Osteoblast (primary cell): ENCODE measurements at places on chromosomes 1 and 21. TPM values are rescaled to one million over a fixed set of nuclear protein-coding genes. Genes with fewer than 3 reads are reported as not detected.

DNA sequence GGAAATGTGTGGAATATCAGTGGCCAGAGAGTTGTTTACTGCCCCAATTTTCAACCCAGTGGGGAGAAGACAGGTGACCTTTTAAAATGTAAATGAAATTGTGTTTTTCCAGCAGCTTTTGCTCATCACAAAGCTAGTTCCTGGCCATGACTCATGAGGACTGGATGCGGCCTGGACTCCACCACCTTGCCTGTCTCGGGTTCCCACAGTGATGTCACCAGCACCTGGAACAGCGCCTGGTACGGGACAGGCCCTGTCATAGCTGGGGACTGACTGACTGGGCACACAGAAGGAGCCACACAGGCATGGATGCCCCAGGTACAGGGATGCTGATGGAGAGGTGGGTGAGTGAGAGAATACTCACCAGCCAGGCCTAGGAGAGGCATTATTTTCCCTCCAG is 277.1 kb downstream of the AJAP1 start:
- no peak overlapping the region for H3K27ac ChIP-seq
- no peak for DNase-seq
- H3K27me3 ChIP-seq = no peaks in the 10 kb centered on the region
- H3K36me3 ChIP-seq = no peaks in the 10 kb centered on the region

DNA sequence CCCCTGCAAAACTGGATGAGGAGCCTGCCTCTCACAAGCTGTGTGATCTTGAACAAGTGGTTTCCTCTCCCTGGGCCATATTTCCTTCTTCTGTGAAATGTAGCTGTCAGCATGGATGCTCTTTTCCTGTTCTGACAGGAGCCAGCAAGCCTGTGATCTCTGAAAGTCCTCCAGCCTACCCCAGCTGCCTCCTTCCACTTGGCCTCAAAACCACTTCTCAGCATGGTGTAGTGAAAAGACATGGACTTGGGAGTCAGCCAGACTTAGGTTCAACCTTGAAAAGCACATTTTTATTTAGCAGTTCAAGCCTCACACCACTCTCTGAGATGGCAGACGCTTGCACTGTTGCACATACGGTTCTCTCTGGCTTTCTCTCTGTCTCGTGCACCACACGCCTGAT is 292.9 kb upstream of the DUSP10 start:
- H3K4me3 ChIP-seq = no peak overlapping the region
- no peak overlapping the region for H3K27ac ChIP-seq

GRCh38 chr1:21749859-21750468 is 33.0 kb downstream of the USP48 start:
- no peaks in the 10 kb centered on the region for H3K4me1 ChIP-seq
- no peak overlapping the region for H3K4me3 ChIP-seq
- DNase-seq = no peak
- no peak overlapping the region for H3K27ac ChIP-seq
- no peaks in the 10 kb centered on the region for H3K27me3 ChIP-seq

- H3K4me1 ChIP-seq = no peaks in the 10 kb centered on the region
- H3K36me3 ChIP-seq = no peaks in the 10 kb centered on the region
- DNase-seq = no peak
- no peak overlapping the region for H3K27ac ChIP-seq
- H3K27me3 ChIP-seq = peaks cover 36% of the 10 kb centered on the region
These were observed 6.0 kb downstream of the VANGL2 start for GRCh38 chr1:160406131-160406968.

DNA sequence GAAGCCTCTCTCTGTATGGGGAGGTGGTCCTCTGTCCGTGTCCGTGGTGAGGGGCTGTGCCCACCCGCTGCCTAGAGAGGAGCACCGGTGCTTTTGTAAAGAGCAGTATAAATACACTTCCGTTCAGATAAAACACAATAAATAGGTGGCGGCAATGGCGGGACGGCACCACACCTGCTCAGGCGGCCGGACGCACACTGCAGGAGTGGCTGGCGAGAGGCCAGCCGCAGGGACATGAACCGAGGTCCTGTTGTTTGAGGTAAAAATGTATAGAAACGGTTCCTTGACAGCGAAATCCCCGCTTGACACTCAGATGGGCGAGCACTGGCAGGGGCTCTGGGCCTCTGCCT is 40.8 kb downstream of the KRTAP10-1 start:
- peaks cover 12% of the 10 kb centered on the region for H3K27me3 ChIP-seq
- H3K4me3 ChIP-seq = no peak overlapping the region
- no peaks in the 10 kb centered on the region for H3K4me1 ChIP-seq
- DNase-seq = no peak
- no peaks in the 10 kb centered on the region for H3K36me3 ChIP-seq

FAM110D gene
- not detected in 2 replicates for total RNA-seq

DNA sequence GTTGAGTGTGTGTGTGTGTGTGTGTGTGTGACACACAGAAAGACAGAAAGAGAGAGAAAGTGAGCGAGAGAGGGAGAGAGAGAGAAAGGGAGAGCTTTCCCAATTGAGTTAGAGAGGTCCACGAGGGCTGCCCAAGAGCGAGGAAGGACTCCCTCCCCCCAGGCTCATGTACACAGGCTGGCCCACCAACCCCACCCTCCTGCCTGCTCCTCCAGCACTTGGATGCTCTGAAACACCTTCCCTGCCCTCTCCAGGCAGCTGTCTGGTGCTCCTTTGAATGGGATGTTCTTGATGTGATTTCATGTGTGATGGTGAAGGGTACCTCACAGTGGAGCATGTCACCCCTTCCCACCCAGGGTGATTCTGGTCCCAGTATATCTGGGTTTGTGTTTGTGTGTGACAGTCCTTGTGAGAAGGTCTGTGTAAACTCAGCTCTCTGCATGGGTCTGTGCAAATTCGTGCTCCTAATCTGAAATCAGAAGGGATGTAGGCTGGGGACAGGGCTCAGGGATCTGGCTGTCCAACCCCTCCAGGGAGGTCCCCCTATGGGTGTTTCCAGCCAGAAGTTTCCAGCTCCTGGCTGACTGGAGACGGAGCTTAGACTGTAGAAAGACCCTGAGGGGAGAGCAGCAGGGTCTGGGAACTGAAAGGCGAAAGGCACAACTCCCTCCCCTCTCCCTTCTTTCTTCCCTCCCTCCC is 6.8 kb upstream of the PEAR1 start:
- peaks cover 17% of the 10 kb centered on the region for H3K27me3 ChIP-seq
- no peak for DNase-seq
- H3K4me1 ChIP-seq = no peaks in the 10 kb centered on the region
- no peaks in the 10 kb centered on the region for H3K36me3 ChIP-seq
- H3K27ac ChIP-seq = no peak overlapping the region

GRCh38 chr1:89701746-89702241 is 68.9 kb downstream of the LRRC8C start:
- DNase-seq = no peak
- no peaks in the 10 kb centered on the region for H3K4me1 ChIP-seq
- H3K27me3 ChIP-seq = no peaks in the 10 kb centered on the region
- H3K36me3 ChIP-seq = no peaks in the 10 kb centered on the region
- H3K27ac ChIP-seq = no peak overlapping the region

GRCh38 chr21:33775100-33775828 is 133.0 kb downstream of the ITSN1 start:
- no peak overlapping the region for H3K27ac ChIP-seq
- no peaks in the 10 kb centered on the region for H3K27me3 ChIP-seq
- H3K4me1 ChIP-seq = no peaks in the 10 kb centered on the region
- H3K36me3 ChIP-seq = peaks cover 37% of the 10 kb centered on the region

DEGS1 gene
- 85.0 and 87.2 TPM in 2 replicates for total RNA-seq

- H3K27ac ChIP-seq = no peak overlapping the region
- no peaks in the 10 kb centered on the region for H3K27me3 ChIP-seq
- H3K36me3 ChIP-seq = no peaks in the 10 kb centered on the region
- no peaks in the 10 kb centered on the region for H3K4me1 ChIP-seq
- no peak overlapping the region for H3K4me3 ChIP-seq
These were observed 191.8 kb upstream of the SAMSN1 start for GRCh38 chr21:14737922-14738321.

DNA sequence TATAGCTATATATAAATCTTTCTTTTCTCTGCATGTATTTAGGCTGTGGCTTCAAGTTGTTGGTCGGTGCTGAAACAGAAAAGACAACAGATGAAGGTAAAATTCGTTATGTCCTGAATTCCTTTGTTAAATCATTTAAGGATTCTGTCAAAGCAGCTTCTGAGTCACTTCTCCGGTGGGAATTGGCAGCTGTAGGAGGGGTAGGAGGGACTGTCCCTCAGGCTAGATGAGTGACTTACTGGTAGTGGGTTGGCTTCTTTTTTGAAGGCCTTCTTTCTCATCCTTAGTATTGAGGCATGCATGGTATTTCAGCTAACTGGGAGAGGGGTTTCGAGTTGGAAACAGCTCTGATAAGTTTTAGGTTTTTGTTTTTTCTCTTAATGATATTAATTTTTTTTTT is 22.1 kb upstream of the NEXN start:
- H3K4me1 ChIP-seq = peaks cover 5% of the 10 kb centered on the region
- no peak overlapping the region for H3K27ac ChIP-seq
- peak; percentile 35 for DNase-seq
- H3K36me3 ChIP-seq = peaks cover 19% of the 10 kb centered on the region
- no peak overlapping the region for H3K4me3 ChIP-seq

DNA sequence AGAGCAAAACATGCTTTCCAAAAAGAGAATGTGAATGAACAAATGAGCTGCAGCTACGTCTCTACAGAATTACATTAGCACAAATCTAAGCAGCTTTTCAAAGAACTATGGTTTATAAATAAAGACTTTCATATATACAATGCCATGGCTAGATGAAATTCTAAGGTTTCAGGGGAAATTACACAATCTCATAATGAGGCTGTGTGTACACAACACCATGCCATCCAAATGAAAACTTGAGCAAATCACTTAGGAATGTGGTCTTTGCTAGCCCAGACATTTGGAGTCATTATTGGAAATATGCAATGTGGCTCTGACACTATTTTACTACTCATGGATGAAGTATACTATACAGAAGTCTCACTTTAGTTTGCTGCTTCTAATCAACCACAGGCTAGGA is 37.5 kb downstream of the SPAG17 start:
- peak; percentile 25 for DNase-seq
- H3K36me3 ChIP-seq = no peaks in the 10 kb centered on the region
- H3K4me1 ChIP-seq = peaks cover 12% of the 10 kb centered on the region
- H3K4me3 ChIP-seq = no peak overlapping the region

- H3K36me3 ChIP-seq = no peaks in the 10 kb centered on the region
- H3K4me1 ChIP-seq = peaks cover 21% of the 10 kb centered on the region
- no peaks in the 10 kb centered on the region for H3K27me3 ChIP-seq
- H3K4me3 ChIP-seq = no peak overlapping the region
- no peak overlapping the region for H3K27ac ChIP-seq
These were observed 13.7 kb downstream of the PTPN22 start for GRCh38 chr1:113857776-113858175.

GRCh38 chr1:208302699-208303238 is 58.6 kb upstream of the PLXNA2 start:
- H3K4me3 ChIP-seq = no peak overlapping the region
- no peak overlapping the region for H3K27ac ChIP-seq
- no peaks in the 10 kb centered on the region for H3K4me1 ChIP-seq
- no peaks in the 10 kb centered on the region for H3K27me3 ChIP-seq
- DNase-seq = no peak

DNA sequence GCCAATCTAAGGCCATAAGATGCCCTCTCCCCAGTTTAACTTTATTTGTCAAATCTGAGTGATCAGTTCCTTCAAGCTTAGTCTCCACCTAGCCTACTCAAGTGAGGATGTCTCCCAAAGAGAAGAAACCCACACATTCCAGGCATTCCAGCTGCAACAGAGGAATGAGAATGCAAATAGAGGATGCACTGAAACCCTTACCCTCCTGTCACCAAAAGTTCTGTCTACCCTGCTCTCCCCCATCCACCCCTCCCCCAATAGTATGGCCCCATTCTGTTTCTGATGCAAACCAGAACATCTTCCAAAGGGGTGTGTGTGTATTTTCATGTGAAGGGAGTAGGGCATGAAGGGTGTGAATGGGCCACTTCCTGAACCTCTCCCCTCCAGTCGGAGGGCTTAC is 3.0 kb downstream of the DUSP23 start:
- H3K4me3 ChIP-seq = no peak overlapping the region
- no peak overlapping the region for H3K27ac ChIP-seq
- H3K4me1 ChIP-seq = peaks cover 15% of the 10 kb centered on the region
- no peak for DNase-seq
- no peaks in the 10 kb centered on the region for H3K36me3 ChIP-seq

GRCh38 chr1:25131794-25132193 is 100.5 kb downstream of the SYF2 start:
- no peak for DNase-seq
- H3K27ac ChIP-seq = no peak overlapping the region
- no peaks in the 10 kb centered on the region for H3K36me3 ChIP-seq
- H3K4me3 ChIP-seq = no peak overlapping the region
- H3K4me1 ChIP-seq = peaks cover 9% of the 10 kb centered on the region

GRCh38 chr1:27690183-27690582 is 18.2 kb upstream of the IFI6 start:
- no peak for DNase-seq
- no peak overlapping the region for H3K4me3 ChIP-seq
- peaks cover 2% of the 10 kb centered on the region for H3K27me3 ChIP-seq
- peak overlapping the region; percentile 6 for H3K27ac ChIP-seq

GRCh38 chr1:232034556-232034955 is 408.0 kb downstream of the DISC1 start:
- H3K4me1 ChIP-seq = no peaks in the 10 kb centered on the region
- H3K27ac ChIP-seq = no peak overlapping the region
- no peaks in the 10 kb centered on the region for H3K27me3 ChIP-seq

LRP8 gene
- 8.3 and 11.2 TPM in 2 replicates for total RNA-seq

GRCh38 chr1:234458352-234459017 is 20.5 kb downstream of the TARBP1 start:
- H3K4me3 ChIP-seq = no peak overlapping the region
- no peak overlapping the region for H3K27ac ChIP-seq
- no peaks in the 10 kb centered on the region for H3K4me1 ChIP-seq
- DNase-seq = no peak

INKA2 gene
- 3.5 and 3.6 TPM in 2 replicates for total RNA-seq
